ENCODE measurements at places on chromosomes 6 and 20.

- DNase-seq, result no peak
Observed at GRCh38 chr6:154440022-154440421, 70.5 kb downstream of the CNKSR3 start.

DNA sequence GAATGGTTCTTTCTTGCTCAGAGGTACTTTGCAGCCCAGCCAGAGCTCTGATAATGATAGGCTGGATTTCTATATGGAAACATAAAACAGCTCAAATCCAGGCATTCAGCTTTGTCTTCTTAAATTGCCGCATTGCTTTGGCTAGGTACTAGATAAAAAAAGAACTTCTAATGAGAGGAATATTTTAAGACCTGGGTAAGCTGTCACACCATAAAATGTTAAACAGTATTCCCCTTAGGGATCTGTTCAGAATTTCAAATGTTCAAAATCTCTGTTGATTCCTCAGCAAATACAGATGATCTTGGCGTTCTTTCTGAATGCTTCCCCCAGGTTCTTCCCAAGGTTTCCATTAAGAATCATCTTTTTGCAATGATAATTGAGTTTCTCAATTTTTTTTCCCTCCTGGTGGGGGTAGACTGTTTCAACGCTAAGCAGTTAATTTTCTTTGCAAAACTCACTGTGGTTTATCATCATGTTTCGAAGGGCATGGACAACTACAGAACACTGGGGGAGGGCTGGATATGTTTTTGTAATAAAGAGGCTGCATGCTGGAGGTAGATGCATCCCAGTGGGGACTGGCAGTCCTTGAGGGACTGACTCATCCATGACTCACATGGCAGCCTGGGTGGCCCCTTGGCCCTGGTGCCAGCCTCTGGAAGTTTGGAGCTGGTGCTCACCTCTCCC, 31.0 kb downstream of the TIAM2 start:
- DNase-seq, result no peak

DNA sequence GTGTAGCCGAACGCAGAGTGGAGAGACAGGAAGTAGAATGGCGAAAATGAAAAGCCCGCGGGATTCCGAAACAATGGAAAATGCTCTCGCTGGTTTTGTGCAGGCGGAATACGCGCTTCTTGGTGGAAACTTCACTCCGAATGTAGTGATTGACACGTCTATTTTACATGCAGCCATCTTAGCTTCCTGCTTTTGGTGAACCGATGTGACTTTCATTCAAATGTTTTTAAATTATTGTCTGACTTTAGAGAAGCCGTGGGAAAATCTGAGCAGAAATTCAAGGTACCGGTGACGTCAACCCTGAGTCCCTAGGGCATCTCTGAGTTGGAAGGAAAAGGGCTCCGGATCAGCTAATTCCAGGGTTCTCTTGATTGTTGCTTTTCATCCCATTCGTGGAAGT, 11.4 kb downstream of the GPX5 start:
- DNase-seq, result no peak

- no peak for DNase-seq
Observed at GRCh38 chr6:21188505-21189223, 404.9 kb upstream of the SOX4 start.

DNA sequence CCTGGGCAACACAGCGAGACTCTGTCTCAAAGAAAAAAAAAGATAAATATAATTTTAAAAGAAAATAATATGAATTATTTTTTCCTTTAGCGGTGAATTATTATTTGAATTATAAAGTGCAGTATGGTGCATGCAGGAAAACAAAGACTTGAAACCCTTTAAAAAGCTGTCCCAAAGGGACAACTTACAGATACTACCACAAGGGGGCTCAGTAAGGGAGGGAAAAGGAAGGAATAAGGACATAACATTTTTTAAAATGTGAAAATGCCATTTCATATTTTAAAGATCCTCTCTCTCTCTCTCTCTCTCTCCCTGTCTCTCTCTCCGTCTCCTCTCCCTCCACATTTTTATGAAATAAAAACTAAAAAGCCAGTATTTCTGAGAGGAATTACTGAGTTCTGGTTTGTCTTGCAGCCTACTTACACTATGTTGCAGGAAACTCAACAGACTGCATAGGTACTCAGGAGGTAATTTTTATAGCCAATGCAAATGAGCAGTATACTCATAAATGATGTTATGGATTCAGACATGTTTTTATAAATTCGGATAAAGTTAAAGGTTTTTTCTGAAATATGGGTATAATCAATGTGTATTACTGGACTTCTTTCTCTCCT, 455.0 kb upstream of the GJE1 start:
- DNase-seq, result peak; percentile 9

- no peak for DNase-seq
Observed at GRCh38 chr6:149169761-149170511, 147.6 kb upstream of the TAB2 start.

DNA sequence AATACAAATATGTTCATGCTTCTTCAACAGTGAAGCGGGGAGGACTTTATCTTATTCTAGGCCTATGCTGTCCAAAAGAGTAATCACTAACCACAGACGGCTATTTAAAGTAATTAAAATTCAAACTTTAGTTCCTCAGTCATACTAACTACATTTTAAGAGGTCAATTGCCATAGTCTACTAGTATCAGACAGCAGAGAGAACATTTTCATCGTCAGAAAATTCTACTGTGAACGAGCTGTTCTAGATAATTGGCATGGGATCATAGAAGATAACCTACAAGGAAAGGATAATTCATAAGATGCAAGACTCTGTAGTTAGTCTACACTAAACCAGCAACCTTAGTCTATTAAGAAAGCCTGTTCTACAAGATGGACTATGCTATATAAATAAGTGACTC, 44.4 kb downstream of the PRKN start:
- peak; percentile 27 for DNase-seq

- no peak for DNase-seq
Observed at GRCh38 chr6:126075335-126076071, 89.2 kb downstream of the TRMT11 start.

- no peak for DNase-seq
Observed at GRCh38 chr6:40922281-40922680, 116.7 kb downstream of the UNC5CL start.

DNA sequence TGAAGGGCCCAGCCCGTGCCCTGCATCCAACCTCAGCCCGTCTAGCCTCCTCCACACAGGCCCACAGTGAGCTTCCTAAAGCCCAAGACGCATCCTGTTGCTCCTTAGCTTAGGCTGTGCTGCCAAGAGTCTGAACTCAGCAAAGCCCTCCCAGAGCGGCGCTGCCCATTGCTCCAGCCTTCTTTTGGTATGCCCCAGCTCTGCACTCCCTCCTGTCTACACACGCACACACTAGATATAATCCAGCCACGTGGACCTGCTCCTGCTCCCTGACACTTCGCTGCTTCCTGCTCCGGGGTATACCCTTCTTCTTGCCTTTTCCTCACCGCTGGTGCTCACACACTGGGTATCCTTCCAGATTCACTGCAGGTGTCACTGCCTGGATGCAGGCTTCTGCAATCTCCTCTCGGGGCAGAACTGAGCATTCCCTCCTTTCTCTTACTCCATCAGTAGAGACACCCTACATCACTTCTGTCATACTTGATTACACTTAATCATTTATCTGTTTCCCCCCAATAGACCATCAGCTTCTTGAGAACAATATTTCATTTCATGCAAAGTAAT, 23.8 kb downstream of the GABRR2 start:
- no peak for DNase-seq

GRCh38 chr6:98634569-98634968, 199.8 kb upstream of the POU3F2 start:
- no peak for DNase-seq

DNA sequence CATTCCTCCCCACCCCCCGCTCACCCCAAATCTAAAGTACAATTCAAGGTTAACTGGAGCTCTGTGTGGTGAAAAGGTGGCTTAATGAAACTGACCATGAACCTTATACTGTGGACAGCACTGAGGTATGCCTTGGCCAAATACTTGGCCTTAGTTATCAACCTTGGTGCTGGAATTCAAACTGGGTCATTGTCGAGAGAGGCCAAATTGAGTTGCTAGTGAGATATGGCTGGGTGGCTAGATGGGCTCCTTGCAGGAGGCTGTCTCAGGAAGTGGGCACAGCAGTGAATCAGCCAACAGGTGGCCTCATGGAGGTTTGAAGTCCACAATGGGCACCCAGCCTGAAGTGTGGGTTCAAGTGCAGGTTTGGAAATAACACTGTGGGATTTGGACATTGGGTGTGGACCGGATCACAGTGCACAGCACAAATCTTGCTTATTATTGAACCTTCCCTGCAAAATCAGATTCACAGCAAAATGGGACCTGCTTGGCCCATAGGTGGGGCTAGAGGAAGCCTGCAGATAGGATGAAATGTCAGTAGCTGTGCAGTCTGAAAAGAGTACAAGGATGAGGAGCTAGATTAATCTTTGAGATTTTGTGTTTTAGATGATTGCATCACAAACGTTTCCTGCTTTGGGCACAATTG, 5.6 kb upstream of the BTBD3 start:
- no peak for DNase-seq

DNA sequence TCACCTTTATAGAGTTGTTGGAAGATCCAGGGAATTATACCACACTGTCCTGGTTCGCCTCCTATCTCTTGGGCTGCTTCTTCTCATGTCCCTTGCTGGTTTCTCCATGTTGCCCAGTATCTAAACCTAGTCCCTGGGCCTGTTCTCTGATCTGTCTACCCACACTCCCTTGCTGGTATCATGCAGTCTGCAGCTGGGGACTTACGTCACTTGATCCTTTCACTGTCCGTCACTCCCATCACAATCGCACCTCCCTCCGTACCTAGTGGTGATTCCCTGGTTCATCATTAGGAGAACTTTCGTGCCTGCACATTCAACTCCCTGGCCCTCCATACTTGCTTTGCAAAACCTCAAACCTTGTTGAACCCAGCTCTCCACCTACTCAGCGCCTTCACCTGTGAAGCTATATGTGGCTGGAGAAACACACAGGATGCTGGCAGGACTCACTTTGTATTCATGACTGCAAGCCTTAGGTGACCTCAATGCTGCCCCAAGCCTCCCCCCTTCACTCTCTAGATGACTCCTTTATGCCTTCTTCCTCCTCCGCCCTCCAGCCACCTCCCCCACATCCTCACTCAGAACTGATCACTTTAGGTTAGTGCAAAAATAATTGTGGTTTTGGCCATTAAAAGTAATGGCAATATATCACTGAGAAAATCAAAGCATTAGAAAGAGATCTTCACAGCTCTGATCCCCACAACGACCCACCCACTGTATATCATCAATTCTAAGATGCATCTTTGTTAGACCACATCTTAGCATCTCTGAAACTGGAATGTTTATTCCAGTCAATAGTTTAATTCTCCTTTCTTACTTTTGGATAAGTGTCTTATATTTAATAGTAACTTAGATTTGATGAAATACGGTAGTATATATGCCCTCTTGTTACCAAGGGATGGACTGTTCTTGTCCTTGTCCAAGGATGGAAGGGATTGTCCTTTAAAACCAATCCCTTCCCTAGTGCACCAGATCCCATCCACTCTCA, 26.4 kb downstream of the GDAP1L1 start:
- DNase-seq, result no peak

- DNase-seq, result no peak
Observed at GRCh38 chr20:1648101-1648500, 9.5 kb downstream of the SIRPG start.

Measured in right lung (tissue), 10 donors.